ENCODE measurements at places on chromosomes 1 and 21.

DNA sequence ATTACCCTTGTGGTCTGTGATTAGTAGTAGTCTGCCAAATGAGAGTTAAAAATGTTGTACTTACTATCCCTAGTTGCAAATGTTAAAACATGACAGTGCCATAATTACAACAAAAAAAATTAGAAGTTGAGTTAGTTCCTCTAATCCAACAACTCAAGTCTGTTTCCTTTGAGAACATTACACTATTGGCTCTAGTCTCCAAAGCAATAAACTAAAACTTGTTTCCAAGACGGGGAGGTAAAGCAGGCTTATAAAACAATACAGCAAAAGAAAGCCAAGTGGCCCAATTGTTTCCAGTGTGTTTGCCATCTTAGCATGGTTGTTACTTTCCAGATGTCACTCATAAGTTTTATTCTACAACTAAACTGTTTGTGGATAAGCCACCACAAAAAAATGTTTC lies 11.6 kb downstream of the KYAT3 start:
- no peak for DNase-seq

DNA sequence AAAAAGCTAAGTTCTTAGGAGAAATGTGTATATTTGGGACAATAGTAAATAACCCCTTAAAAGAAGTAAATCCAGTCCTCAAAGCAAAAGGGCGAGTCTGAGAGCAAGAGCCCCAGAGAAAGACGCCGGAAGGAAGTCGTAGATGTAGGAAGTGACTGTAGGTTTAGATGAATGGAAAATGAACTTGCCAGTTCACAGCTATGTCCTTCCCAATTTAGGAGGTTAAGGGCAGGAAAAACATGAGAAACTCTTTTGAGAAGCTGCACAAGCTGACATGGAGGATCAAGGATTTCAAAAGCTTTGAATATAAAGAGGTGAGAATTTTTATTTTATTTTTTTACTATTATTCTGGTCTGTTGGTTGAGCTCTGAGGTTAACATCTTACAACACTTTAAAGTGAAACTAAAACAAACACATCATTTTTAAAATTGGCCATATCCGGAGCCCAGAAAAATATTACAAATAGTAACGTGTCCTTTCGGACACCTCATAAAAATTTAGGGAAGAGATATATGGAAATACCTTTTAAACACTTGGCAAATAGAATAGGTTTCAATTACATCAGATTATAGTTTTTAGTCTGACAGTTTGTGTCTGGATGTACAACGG lies 1178.6 kb downstream of the MRPL39 start:
- DNase-seq: no peak

- no peak for DNase-seq
Measured at GRCh38 chr1:40352126-40352525, 21.4 kb upstream of the SMAP2 start.

DNA sequence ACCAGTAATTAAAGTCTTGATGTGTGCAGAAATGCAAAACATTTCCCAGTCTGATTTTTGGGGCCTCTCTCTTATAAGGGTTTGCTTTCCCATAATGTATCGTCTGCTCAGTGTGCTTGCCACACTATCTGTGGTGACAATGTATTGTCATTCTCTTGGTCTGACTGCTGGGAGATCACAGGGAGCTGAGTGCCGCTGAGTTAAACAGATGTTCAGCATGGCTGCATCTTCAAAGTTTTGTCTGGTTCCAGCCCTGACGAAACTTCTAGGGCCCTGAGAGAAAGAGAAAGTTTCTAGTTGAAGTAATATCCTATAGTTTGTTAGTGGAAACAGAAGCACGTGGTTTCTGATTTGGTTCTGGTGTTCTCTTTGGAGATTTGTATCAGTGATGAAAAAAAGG lies 42.6 kb downstream of the DNM3 start:
- peak; percentile 3 for DNase-seq

DNA sequence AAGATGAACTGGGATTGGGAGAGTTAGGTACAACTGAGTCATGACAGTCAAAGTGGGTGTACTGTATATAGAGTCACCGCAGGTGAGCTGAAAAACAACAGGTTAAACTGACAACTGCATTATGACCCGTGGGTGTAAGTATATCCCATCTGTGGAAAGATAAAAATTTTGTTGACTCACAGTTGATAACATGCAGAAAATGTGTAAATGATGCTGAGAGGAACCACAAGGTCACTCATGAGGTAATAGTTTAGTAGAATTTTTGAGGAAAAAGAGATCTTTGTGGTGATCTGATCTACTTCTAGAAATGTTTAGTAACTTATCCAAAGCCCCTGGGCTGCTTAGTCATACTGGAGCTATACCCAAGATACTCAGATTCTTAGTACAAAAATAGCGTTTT lies 838 bp downstream of the OR2C3 start:
- DNase-seq: no peak

DNA sequence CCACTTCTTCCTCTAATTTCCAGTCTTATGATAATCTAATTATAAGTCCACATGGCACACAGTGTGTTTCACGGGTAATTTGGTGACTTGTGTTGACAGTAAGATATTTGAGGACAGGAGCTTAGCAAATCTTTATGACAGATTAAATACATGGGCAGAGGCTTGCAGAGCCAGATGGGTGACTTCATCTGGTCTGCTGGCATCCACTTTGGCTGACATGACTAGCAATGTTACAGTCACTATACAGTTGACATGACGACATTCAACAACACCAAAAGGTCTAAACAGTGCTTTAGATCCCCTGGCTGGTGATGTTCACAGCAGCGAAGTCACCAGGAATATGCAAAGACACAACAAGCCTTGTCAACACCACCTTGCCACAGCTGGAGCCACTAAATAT lies 147.2 kb downstream of the ETS2 start:
- DNase-seq: no peak

DNA sequence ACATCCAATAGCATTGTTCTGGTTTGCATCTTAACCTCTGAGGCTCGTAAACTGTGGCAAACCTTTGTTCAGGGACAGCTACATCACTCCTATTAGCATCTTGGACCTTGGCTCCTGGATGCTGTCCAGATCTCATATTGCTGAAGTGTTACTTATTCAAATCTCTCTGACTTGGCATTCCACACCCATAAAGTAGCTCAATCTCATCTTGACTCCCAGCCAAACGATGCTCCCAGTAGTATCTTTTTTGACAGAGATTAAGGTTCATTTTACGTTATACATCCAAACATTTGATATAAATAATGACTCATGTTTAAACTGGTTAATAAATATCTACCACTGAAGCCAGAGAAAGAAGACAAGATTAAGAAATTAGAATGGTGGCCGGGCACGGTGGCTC lies 4.4 kb upstream of the FLVCR1 start:
- DNase-seq: no peak

- no peak for DNase-seq
Measured at GRCh38 chr1:178870944-178871343, at the start of gene ANGPTL1. ANGPTL1 (minus strand) TSS chr1:178871077; CDS start chr1:178865776, 5,301 bp downstream.

- DNase-seq: no peak
Measured at GRCh38 chr21:35016071-35016470, 33.0 kb downstream of the RUNX1 start.

DNA sequence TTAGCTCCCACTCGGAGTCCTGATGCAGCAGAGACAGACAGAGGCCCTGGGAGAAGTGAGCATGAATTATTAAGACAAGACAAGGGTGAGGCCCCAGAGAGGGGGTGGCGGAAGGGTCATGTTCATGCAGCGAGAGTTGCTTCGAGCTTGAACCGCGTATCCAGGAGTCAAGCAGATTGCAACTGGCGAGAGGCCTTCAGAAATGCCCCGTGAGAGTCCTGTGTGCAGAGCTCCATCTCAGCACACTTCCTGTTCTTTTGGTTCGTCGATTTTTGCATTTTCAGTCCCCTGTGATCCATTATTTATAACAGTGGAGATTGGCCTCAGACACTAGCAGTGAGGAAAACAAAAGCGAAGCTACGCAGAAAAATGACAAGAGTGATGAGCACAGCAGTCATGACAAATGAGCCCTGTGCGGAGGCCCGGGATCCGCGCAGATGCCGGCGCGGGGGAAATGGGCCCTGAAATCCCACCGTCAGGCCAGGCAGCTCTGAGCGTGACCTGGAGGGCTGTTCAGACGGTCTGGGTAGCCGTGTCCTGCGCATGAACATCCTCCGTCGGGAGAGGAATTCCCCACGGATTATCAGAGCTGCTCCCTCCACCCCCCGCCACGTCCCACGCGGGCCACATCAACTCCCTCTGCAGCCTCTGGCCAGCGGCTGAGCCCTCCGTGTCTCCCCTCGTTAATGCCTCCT lies 15.0 kb downstream of the PDE9A start:
- no peak for DNase-seq

DNA sequence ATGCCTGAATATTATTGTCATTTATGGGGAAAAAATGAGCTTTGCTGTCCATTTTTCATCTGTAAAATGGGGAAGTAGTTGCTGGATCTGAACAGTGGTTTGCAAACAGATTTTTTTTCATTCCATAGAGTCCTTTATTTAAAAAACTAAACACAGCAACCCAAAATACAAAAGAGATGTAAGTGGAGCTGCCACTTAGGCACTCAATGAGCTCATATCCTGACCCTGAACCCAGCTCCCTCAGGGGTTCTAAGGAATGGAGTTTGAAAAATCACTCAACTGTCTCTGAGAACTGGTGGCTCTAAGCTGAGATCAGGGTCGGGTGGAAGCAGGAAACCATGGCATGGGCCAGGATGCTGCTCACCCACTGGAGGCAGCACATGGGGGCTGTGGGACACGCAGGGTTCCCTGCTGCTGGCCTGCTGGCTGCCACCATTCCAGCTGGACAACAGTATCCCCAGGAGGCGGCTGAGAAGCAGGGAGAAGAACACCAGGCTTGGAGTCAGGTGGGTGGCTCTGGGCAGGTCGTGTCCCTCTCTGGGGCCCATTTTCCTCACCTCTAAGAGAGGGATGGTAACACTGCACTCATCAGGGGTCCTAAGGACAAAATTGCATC lies 9.6 kb upstream of the ECE1 start:
- DNase-seq: no peak

DNA sequence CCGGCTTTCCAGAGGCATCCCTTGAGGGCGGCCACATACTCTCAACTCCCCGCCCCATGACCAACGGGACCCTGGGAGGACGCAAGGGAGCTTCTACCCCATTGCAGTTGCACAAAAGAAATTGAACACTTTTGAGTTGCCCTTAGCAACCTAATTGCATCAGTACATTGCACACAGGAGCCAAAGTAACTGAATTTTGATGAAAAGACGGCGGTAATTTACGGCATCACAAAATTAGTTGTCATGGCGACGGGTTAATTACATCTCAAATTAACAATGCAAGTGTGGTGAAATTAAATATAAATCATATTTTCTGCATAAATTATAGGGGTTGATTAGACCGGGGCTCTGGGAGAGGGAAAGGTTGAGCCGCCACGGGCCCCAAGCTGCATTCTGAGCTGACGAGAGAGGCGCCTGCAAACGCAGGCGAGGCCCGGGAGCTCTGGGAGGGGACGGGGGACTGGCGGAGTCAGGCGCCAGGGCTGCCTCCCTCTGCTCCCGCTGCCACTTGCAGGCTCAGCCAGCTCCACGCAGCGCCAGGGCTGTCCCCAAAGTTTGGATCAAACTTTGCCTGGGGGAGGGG lies 61.4 kb downstream of the CASZ1 start:
- DNase-seq: no peak

GRCh38 chr21:45996311-45997204 lies 15.0 kb downstream of the COL6A1 start:
- no peak for DNase-seq

- no peak for DNase-seq
Measured at GRCh38 chr1:108316545-108316944, 72.7 kb upstream of the NBPF4 start.

- peak; percentile 77 for DNase-seq
Measured at GRCh38 chr1:156705918-156706656, 704 bp upstream of the CRABP2 start.

GRCh38 chr1:26493267-26493666 lies 21.0 kb downstream of the HMGN2 start:
- DNase-seq: no peak

- DNase-seq: no peak
Measured at GRCh38 chr1:18927082-18927653, 24.8 kb upstream of the ALDH4A1 start.

DNA sequence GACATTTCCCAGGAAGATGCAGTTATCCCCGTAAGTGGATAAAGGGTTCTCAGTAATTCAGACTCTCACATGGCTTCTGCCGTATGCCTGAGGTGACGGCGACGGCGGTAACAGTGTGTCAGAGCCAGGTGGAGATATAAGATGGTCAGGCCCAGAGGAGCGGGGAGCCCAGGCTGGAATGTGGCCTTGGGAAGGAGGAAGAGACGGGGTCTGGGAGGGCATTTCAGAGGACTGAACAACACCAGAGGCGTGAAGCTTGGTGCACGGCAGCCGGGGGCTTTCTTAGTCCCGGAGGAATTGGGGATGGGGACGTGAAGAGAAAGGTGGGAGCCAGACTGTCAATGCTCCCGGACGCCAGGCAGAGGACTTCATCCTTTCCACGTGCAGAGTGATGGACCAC lies 1.0 kb downstream of the RER1 start:
- no peak for DNase-seq

GRCh38 chr21:43812139-43812821 lies 22.9 kb downstream of the RRP1 start:
- no peak for DNase-seq
